ENCODE measurements at places on chromosomes 2 and 18.
A peak's percentile ranks its signal among the peaks of the same experiment; 100 is the strongest.

GRCh38 chr18:47953471-47953931 is 23.0 kb upstream of the SMAD2 start:
- peak; percentile 70 for DNase-seq

GRCh38 chr2:232230560-232230959 is 148.0 kb upstream of the ALPP start:
- DNase-seq = peak; percentile 4

GRCh38 chr2:129765678-129766351 is 213.7 kb upstream of the RAB6C start:
- no peak for DNase-seq

DNA sequence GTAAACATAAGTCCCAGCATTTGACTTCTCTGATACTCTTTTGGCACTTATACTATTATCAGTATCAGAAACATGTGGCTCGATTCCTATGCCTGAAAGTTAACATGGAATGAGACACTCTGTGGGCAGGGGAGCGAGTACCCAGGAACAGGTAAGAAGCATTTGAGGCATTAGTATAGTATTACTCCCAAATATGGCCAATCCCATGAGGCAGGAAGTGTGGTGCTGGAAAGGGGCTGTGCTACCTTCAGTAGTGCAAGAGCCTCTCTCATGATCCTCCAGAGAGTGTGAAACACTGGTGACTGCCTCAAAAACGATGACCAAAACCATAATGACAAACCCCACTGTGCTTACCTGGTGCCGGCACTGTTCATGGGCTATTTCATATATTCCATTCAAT is 415.1 kb downstream of the SOX11 start:
- DNase-seq = no peak

DNA sequence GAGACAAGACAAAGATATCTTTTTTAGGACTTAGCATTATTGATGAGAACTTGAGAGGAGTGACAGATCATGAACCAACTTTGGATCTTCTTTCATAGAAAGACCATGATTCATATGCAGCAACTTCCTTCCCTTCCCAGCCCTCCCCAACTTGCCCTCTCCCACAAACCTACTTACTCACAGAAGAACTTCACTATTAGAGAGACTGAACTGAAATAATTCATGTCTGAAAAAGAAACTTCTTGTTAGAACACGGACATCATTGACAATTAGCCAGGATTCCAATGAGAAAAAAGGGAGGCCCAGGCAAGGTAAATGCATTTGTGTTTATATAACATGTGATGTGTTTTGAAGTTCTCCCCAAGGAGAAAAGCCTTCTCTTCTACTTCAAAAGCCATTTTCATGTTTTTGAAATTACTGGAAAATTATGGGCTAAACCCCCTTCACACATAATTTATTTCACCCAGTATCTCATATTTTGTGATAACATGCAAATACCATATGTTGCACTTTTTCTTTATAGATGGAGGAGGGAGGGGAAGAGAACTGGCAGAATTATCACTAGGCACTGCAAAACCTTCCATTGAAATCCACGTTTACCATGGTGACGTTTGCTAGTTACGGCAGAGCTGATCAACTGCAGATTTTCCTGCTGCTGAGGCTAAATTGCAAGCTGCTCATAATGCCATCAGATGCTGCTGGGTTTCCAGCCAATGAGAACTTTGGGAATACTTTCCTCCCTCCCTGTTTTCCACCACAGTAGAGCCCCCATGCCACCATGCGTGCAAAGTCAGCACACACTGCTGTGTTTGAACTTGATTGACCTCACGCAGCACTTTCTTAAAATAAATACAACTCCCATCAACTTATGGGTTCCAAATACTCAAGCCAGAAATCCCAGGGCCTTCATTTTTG is 294.7 kb downstream of the MEIS1 start:
- DNase-seq = peak; percentile 12

GRCh38 chr18:70250781-70251180 is 38.1 kb upstream of the SOCS6 start:
- no peak for DNase-seq

- DNase-seq = no peak
Observed at GRCh38 chr2:131349021-131349420, 14.9 kb downstream of the RAB6D start.

Data from EL (cell line).